Lung (tissue), 17 donors: ENCODE measurements at places on chromosomes 13 and 19. TPM values are rescaled to one million over a fixed set of nuclear protein-coding genes. Genes with fewer than 3 reads are reported as not detected.

GRCh38 chr19:16416991-16417390 is 54.8 kb downstream of the EPS15L1 start:
- H3K4me1 ChIP-seq = no peaks in the 10 kb centered on the region
- no peak for DNase-seq
- no peak overlapping the region for H3K27ac ChIP-seq
- H3K27me3 ChIP-seq = no peaks in the 10 kb centered on the region
- peaks cover 59% of the 10 kb centered on the region for H3K36me3 ChIP-seq
- H3K4me3 ChIP-seq = no peak overlapping the region

KANK3 gene
- total RNA-seq = 42.3 TPM

CFAP97D2 gene
- 1.3 TPM for total RNA-seq

DNA sequence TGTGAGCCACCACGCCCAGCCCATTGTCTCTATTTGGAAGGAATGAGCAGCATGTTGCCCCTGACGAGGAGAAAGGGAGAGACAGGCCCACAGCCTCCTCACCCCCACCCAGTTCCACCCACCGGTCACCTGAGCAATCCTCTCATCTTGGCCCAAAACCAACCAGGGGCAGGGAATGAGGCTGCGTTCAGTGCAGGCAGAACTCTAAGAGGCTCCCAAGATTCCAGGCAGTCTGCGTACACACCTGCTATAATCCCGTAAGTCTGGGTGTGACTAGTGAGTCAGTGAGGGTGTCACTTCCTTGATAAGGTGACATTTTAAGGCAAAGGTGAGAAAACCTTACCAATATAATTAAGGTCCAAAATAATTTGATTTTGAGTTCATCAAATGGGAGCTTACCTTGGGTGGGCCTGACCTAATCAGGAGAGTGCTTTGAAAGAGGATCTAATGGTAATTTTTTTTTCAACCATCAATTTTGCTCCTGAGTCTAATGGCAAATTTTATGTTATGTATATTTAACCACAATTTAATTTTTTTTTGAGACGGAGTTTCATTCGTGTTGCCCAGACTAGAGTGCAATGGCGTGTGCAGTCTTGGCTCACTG is 26.9 kb upstream of the KLF2 start:
- no peaks in the 10 kb centered on the region for H3K36me3 ChIP-seq
- no peak overlapping the region for H3K27ac ChIP-seq
- peaks cover 16% of the 10 kb centered on the region for H3K4me1 ChIP-seq
- DNase-seq = no peak

- H3K36me3 ChIP-seq = no peaks in the 10 kb centered on the region
- H3K27me3 ChIP-seq = no peaks in the 10 kb centered on the region
- no peak overlapping the region for H3K27ac ChIP-seq
- H3K4me1 ChIP-seq = no peaks in the 10 kb centered on the region
Observed at GRCh38 chr13:101996954-101997353, 404.9 kb downstream of the FGF14 start.

DNA sequence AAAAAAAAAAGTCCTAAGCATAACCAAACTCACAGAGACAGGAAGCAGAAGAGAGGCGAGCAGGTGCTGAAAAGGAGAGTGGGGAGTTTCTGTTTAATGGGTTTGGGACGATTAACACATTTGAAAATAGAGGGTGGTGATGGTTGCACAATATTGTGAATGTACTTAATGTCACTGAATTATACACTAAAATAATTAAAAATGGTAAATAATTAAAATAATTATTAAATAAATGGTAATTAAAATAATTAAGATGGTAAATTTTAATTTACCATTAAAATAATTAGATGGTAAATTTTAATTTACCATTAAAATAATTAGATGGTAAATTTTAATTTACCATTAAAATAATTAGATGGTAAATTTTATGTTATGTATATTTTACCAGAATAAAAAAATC is 74.8 kb upstream of the XPO4 start:
- peaks cover 47% of the 10 kb centered on the region for H3K36me3 ChIP-seq
- no peak for DNase-seq
- H3K27ac ChIP-seq = no peak overlapping the region
- no peak overlapping the region for H3K4me3 ChIP-seq
- H3K4me1 ChIP-seq = no peaks in the 10 kb centered on the region

GRCh38 chr19:29665826-29666577 is 741 bp downstream of the PLEKHF1 start:
- peak overlapping the region; percentile 88 for H3K4me3 ChIP-seq
- peak; percentile 46 for DNase-seq
- no peaks in the 10 kb centered on the region for H3K27me3 ChIP-seq

TMEM238 gene
- 0.43 TPM for total RNA-seq

GAS6 gene
- total RNA-seq = 68.5 TPM

ZNF799 gene
- 5.4 TPM for total RNA-seq

DNA sequence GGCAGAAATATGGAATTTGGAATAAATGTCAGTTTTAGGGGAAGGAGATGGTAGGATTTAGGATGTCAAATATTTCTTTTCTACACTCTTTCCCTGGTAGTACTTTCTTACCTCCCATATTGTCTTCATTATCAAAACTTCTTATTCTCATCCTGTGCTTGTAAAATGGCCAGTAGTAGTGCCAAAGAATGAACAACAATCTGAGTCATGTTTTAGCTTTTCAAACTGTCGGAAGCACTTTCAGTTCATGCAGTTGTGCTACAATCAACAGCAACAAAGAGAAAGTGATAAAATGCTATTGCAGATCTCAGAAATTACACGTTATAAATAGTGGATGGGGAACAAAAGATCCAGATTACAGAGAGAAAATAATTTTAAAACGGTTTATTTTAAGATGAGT is 193.7 kb upstream of the RXFP2 start:
- H3K27ac ChIP-seq = no peak overlapping the region
- no peak overlapping the region for H3K4me3 ChIP-seq
- no peaks in the 10 kb centered on the region for H3K4me1 ChIP-seq
- DNase-seq = no peak
- no peaks in the 10 kb centered on the region for H3K27me3 ChIP-seq
- H3K36me3 ChIP-seq = no peaks in the 10 kb centered on the region

GRCh38 chr13:112624040-112624439 is 36.1 kb upstream of the TUBGCP3 start:
- H3K27me3 ChIP-seq = peaks cover 3% of the 10 kb centered on the region
- no peak overlapping the region for H3K4me3 ChIP-seq
- H3K4me1 ChIP-seq = no peaks in the 10 kb centered on the region
- no peak overlapping the region for H3K27ac ChIP-seq
- H3K36me3 ChIP-seq = no peaks in the 10 kb centered on the region

- no peak overlapping the region for H3K4me3 ChIP-seq
- H3K27ac ChIP-seq = no peak overlapping the region
- H3K4me1 ChIP-seq = peaks cover 13% of the 10 kb centered on the region
- no peaks in the 10 kb centered on the region for H3K36me3 ChIP-seq
Observed at GRCh38 chr19:8366121-8366581, 2.2 kb downstream of the ANGPTL4 start.

- no peak for DNase-seq
- no peak overlapping the region for H3K27ac ChIP-seq
- no peaks in the 10 kb centered on the region for H3K27me3 ChIP-seq
- no peak overlapping the region for H3K4me3 ChIP-seq
- H3K4me1 ChIP-seq = no peaks in the 10 kb centered on the region
Observed at GRCh38 chr19:6970021-6970420, 51.2 kb downstream of the MBD3L2B start.

KCNC3 gene
- total RNA-seq = 4.6 TPM

DNA sequence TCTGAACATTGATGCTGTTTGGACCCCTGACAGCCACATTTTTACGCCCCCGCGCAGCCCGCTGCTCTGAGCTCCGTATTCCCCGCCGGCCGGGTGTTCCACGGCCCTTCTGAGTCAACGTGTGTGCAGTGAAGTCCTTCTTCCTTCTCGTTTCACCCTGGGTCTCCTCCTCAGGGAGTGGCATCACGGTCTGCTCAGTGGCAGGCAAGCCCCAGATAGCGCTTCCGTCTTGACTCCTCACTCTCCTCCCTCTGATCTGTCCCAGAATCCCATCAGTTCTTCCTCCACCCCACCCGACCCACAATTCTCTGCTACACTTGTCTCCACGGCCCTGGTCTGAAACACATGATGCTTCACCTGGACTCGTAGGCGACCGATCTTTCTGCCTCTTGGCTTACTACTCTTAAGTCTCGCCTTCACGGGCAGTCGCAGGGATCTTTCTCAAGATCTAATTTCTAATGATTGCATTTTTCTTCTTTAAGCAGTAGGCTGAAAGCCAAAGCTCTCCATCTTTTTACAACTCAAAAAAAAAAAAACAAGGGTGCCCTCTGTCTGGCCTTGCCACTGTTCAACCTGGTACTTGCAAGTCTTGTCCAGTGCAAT is 33.9 kb downstream of the CCNE1 start:
- peaks cover 5% of the 10 kb centered on the region for H3K4me1 ChIP-seq
- H3K27ac ChIP-seq = peak overlapping the region; percentile 58
- DNase-seq = no peak
- no peaks in the 10 kb centered on the region for H3K36me3 ChIP-seq
- H3K4me3 ChIP-seq = peak overlapping the region; percentile 70

GRCh38 chr19:12526542-12526941 is 24.7 kb downstream of the ZNF564 start:
- no peaks in the 10 kb centered on the region for H3K4me1 ChIP-seq
- H3K4me3 ChIP-seq = no peak overlapping the region
- H3K27ac ChIP-seq = no peak overlapping the region
- no peak for DNase-seq

CASP14 gene
- total RNA-seq = not detected

TNFSF9 gene
- total RNA-seq = 1.00 TPM

OR4F17 gene
- not detected for total RNA-seq

- no peak overlapping the region for H3K27ac ChIP-seq
- H3K4me1 ChIP-seq = peaks cover 16% of the 10 kb centered on the region
- no peak overlapping the region for H3K4me3 ChIP-seq
- H3K27me3 ChIP-seq = no peaks in the 10 kb centered on the region
- no peaks in the 10 kb centered on the region for H3K36me3 ChIP-seq
Observed at GRCh38 chr19:51323481-51324166, 12.2 kb downstream of the IGLON5 start.

DNA sequence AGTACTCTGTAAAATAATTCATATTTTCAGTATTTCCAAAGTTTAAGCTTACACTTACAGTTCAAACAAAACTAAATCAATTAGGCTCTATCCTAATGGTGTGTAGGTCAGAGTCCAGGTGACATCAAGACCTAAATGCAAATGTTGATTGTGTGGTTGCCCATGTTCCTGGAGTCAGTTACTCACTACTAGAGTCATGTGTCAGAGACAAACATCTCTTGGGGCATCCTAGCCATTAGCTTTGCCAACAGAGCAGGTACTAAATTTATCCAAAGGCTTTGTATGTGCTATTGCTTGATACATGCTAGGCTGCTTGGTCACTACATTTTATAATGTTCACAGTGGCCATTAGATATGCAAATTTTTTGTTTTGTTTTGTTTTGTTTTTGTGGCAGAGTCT is 11.7 kb downstream of the SPRY2 start:
- peaks cover 6% of the 10 kb centered on the region for H3K4me1 ChIP-seq
- no peak for DNase-seq
- peaks cover 6% of the 10 kb centered on the region for H3K36me3 ChIP-seq
- peak overlapping the region; percentile 12 for H3K27ac ChIP-seq
- H3K4me3 ChIP-seq = no peak overlapping the region

- DNase-seq = no peak
- H3K36me3 ChIP-seq = no peaks in the 10 kb centered on the region
- H3K27ac ChIP-seq = no peak overlapping the region
- H3K4me3 ChIP-seq = no peak overlapping the region
- no peaks in the 10 kb centered on the region for H3K27me3 ChIP-seq
Observed at GRCh38 chr13:36417331-36417730, 15.0 kb upstream of the CCNA1 start.

DNA sequence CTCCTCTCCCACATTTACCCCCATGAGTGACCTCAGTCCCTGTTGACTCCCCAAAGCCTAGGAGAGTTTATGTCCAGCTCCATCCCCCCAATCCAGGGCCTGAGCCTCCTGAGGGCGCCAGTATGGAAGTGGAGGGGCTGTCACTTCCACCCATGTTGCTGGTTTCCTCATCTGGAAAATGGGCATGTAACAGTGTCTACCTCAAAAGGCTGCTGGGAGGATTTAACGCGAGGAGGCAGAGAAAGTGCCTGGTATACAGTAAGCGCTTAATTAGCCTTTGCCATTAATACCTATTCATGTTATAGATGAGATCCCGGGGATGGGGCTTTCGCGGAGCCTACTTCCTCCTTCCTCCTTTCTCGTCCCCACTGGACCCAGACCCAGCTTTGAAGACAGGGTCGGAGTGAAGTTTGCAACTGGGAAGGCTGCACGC is 476 bp downstream of the TYK2 start:
- peak overlapping the region; percentile 86 for H3K27ac ChIP-seq
- DNase-seq = no peak
- H3K36me3 ChIP-seq = no peaks in the 10 kb centered on the region
- peaks cover 12% of the 10 kb centered on the region for H3K4me1 ChIP-seq
- peak overlapping the region; percentile 94 for H3K4me3 ChIP-seq
- H3K27me3 ChIP-seq = no peaks in the 10 kb centered on the region

SLITRK5 gene
- total RNA-seq = 4.5 TPM

DNA sequence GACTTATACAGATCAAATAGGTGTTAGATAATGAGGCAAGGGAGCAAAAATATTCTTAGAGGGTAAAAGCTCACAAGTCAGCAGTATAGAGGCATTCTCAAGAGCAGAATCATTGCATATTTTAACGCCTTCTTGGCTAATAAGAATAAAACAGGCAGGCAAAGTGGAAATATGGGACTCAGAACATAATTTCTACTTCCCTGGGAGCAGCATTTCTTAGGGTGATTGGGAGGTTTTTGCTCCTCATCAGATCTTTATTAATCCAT is 39.6 kb downstream of the LHFPL6 start:
- peaks cover 25% of the 10 kb centered on the region for H3K4me1 ChIP-seq
- DNase-seq = no peak
- peaks cover 3% of the 10 kb centered on the region for H3K36me3 ChIP-seq
- H3K4me3 ChIP-seq = no peak overlapping the region
- no peak overlapping the region for H3K27ac ChIP-seq
- no peaks in the 10 kb centered on the region for H3K27me3 ChIP-seq

- H3K36me3 ChIP-seq = no peaks in the 10 kb centered on the region
- H3K27me3 ChIP-seq = no peaks in the 10 kb centered on the region
- no peak overlapping the region for H3K27ac ChIP-seq
- peaks cover 4% of the 10 kb centered on the region for H3K4me1 ChIP-seq
- H3K4me3 ChIP-seq = no peak overlapping the region
- DNase-seq = no peak
Observed at GRCh38 chr13:52001120-52001731, 10.0 kb downstream of the ATP7B start.

GRCh38 chr13:27790523-27790922 is 1.8 kb upstream of the GSX1 start:
- no peak overlapping the region for H3K4me3 ChIP-seq
- no peak for DNase-seq
- peaks cover 19% of the 10 kb centered on the region for H3K4me1 ChIP-seq
- no peaks in the 10 kb centered on the region for H3K36me3 ChIP-seq

DNA sequence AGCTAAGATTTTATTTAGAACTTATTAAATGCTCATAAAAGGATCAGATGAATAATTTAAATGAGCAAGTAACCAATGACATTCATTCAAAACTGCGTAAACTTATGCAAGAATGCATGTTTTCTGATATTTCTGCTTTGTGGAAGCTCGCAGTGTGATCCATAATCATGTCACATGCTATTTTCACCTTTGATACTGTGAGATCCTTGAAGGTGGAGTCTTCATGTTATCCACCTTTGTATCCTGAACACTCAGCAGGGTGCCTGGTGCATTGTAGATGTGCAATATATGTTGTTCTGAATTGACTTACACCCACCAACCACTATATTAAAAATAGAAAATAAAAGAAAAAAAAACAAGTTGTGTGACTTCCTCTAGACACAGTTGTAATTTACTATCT is 333.5 kb downstream of the DCT start:
- no peaks in the 10 kb centered on the region for H3K36me3 ChIP-seq
- no peaks in the 10 kb centered on the region for H3K4me1 ChIP-seq
